Karpas-422 (cell line): ENCODE measurements at places on chromosomes 3 and 15. TPM values are rescaled to one million over a fixed set of nuclear protein-coding genes. Genes with fewer than 3 reads are reported as not detected.

CD86 gene
- total RNA-seq = 8.5 and 24.4 TPM in 2 replicates

UPK1B gene
- not detected in 2 replicates for total RNA-seq

NR1I2 gene
- total RNA-seq = 2.7 and 3.8 TPM in 2 replicates

IDH2 gene
- 93.4 and 156 TPM in 2 replicates for total RNA-seq

SYNPR gene
- not detected in 2 replicates for total RNA-seq

ARRDC4 gene
- not detected in 2 replicates for total RNA-seq

PFN2 gene
- 90.2 and 137 TPM in 2 replicates for total RNA-seq

IQCH gene
- 2.4 and 4.0 TPM in 2 replicates for total RNA-seq

CALML4 gene
- 3.0 and 7.0 TPM in 2 replicates for total RNA-seq

WDR49 gene
- 0.58 TPM in 1 of 2 replicates, not detected in the other for total RNA-seq

B4GALT4 gene
- total RNA-seq = 9.8 and 11.7 TPM in 2 replicates

KNL1 gene
- 17.4 and 25.8 TPM in 2 replicates for total RNA-seq

RETNLB gene
- total RNA-seq = not detected in 2 replicates

HIGD2B gene
- total RNA-seq = 0.51 TPM in 1 of 2 replicates, not detected in the other

CCNDBP1 gene
- total RNA-seq = 119 and 130 TPM in 2 replicates

CCPG1 gene
- 51.9 and 68.3 TPM in 2 replicates for total RNA-seq

ZPLD1 gene
- total RNA-seq = not detected in 2 replicates

POLQ gene
- 9.5 and 10.0 TPM in 2 replicates for total RNA-seq

ZNF774 gene
- total RNA-seq = 0.34 and 0.79 TPM in 2 replicates

ENTPD3 gene
- not detected in 2 replicates for total RNA-seq

CYP8B1 gene
- not detected in 2 replicates for total RNA-seq

HIGD1A gene
- 103 and 207 TPM in 2 replicates for total RNA-seq

SLC2A2 gene
- total RNA-seq = not detected in 2 replicates

ITPKA gene
- not detected in 2 replicates for total RNA-seq

CD80 gene
- not detected in 2 replicates for total RNA-seq

NR2C2 gene
- 30.0 and 46.8 TPM in 2 replicates for total RNA-seq

SLC7A14 gene
- not detected in 2 replicates for total RNA-seq

GOLGA6B gene
- total RNA-seq = not detected in 2 replicates

ADAMTS17 gene
- not detected in 2 replicates for total RNA-seq

MORC1 gene
- not detected in 2 replicates for total RNA-seq

MGLL gene
- 58.0 and 63.3 TPM in 2 replicates for total RNA-seq

CHRM5 gene
- total RNA-seq = not detected in 2 replicates

CEMIP gene
- not detected in 2 replicates for total RNA-seq

ATP10A gene
- total RNA-seq = not detected in 2 replicates

PSMD6 gene
- total RNA-seq = 95.6 and 99.4 TPM in 2 replicates

AADACL2 gene
- total RNA-seq = not detected in 2 replicates

MESP1 gene
- 0.14 TPM in 1 of 2 replicates, not detected in the other for total RNA-seq

CIB2 gene
- 1.1 and 4.4 TPM in 2 replicates for total RNA-seq

PTX3 gene
- not detected in 2 replicates for total RNA-seq

UBA3 gene
- total RNA-seq = 58.8 and 83.2 TPM in 2 replicates

EXD1 gene
- not detected in 2 replicates for total RNA-seq

MOBP gene
- not detected in 2 replicates for total RNA-seq

KLHDC8B gene
- total RNA-seq = 8.4 and 16.5 TPM in 2 replicates

MUC20 gene
- 0.22 and 1.6 TPM in 2 replicates for total RNA-seq

LRTM1 gene
- not detected in 2 replicates for total RNA-seq

SLC22A13 gene
- 0.90 and 3.3 TPM in 2 replicates for total RNA-seq

GRK7 gene
- not detected in 2 replicates for total RNA-seq

MYH15 gene
- total RNA-seq = 0.18 TPM in 1 of 2 replicates, not detected in the other

PLA2G4E gene
- total RNA-seq = not detected in 2 replicates

SNX22 gene
- 51.5 and 71.4 TPM in 2 replicates for total RNA-seq

ICE2 gene
- 45.7 and 66.3 TPM in 2 replicates for total RNA-seq

MAPK6 gene
- total RNA-seq = 12.8 and 24.7 TPM in 2 replicates

IL5RA gene
- not detected in 2 replicates for total RNA-seq

RBP2 gene
- total RNA-seq = not detected in 2 replicates

FHIT gene
- total RNA-seq = not detected in 2 replicates

FSIP1 gene
- total RNA-seq = 0.07 and 0.79 TPM in 2 replicates

SLC27A2 gene
- total RNA-seq = not detected in 2 replicates

MEIS2 gene
- 55.7 and 68.2 TPM in 2 replicates for total RNA-seq
